M059J (cell line): ENCODE measurements at places on chromosomes 11 and 22. TPM values are rescaled to one million over a fixed set of nuclear protein-coding genes. Genes with fewer than 3 reads are reported as not detected.

DNA sequence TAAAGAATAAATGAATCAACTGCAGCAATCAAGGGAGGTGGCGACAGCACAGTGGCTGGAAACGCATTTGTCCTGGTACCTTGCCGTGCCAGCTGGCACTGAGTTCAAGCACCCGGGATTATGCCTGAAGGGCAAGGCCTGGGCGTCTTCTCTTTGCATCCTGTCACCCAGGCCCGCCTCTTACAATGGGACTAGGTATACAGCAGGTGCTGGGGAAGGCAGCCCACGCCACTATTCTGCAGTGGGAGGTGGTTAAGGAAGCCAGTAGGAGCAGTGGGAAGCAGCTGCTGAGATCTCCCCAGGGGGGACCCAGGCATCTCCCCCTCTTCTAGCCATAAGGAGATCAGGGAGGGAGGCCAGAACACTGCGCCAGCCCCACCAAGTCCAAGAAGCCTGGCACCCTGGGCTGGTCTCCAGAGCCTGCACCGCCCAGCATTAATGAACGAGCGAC lies 15.3 kb upstream of the BAIAP2L2 start:
- DNase-seq = no peak

GRCh38 chr22:20427945-20428417 lies 9.6 kb downstream of the SCARF2 start:
- DNase-seq = no peak

DNA sequence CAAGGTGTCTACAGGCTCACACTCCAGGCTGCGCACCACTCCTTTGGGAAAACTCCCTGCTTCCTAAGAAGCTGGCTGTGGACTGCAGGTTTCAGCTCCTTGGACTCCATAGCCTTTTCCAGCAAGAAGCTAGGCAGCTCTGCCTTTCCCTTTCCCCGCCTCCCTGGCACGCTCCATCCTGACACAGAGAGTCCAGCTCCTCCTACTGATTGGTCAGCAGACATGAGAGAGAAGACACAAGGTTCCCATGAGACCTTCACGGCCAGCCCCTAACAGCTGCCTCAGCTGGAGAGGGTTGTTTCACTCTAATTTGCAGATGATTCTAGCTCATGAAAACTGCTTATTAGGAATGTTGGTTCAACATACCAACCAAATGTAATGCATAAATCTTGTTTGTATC lies 27.6 kb downstream of the TENM4 start:
- peak; percentile 86 for DNase-seq

- DNase-seq = no peak
These were observed 29.2 kb upstream of the CBX6 start for GRCh38 chr22:38901111-38901641.

Gene OR10A2
- total RNA-seq = not detected in 2 replicates

Gene BBOX1
- not detected in 2 replicates for total RNA-seq
